ENCODE measurements at places on chromosomes 7 and 10.

GRCh38 chr10:90612276-90612675 is 245.6 kb downstream of the HTR7 start:
- DNase-seq = no peak

DNA sequence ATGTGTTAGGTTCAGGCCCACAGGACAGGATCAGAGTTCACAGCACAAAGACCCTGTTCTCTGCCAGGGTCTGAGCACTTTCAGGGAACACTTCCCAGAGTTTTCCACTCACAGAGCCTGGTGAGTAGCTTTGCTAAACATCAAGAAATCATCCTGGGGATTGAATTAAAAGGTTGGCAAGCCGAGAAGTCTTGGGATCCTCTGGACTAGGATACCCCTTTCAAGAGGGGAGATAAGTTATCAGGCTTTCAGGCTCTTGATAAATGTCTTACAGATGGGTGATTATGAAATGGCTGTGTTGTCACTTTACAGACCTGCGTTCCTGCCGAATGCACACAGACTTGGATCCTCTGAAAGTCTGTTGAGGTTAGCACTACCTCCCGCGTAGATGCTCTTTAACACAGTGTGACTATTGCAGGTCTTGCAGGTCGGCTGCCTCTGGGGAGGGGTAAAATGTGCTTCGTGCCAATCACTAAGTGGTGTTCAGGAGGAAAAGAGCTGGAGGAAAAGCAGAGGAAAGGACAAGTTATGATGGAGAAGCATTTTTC is 473.5 kb upstream of the AKR1E2 start:
- DNase-seq = no peak

DNA sequence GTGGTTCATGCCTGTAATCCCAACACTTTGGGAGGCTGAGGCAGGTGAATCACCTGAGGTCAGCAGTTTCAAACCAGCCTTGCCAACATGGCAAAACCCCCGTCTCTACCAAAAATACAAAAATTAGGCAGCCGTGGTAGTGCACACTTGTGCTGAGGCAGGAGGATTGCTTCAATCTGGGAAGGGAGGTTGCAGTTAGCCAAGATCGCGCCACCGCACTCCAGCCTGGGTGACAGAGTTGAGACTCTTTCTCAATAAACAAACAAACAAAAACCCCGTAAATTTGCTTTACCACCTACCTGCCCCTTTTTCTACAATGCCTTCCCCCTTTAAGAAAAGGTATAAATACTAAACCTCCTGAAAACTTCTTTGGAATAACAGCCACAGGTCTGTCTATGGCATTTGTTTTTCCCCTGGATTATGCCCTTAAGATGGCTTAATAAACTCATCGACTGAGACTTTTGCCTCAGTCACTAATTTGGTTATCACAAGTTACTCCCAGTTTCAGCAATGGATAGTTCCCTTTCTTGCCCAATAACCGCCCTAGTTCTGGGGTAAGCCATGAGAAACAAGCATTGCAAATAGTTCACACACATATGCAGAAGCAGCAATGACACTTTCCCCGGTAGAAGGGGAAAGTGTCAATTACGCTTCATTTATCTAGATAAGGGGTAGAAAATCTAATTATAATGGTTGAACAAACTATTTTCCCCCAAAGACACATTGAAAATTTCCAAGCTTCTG is 52.8 kb upstream of the SVIL start:
- no peak for DNase-seq

DNA sequence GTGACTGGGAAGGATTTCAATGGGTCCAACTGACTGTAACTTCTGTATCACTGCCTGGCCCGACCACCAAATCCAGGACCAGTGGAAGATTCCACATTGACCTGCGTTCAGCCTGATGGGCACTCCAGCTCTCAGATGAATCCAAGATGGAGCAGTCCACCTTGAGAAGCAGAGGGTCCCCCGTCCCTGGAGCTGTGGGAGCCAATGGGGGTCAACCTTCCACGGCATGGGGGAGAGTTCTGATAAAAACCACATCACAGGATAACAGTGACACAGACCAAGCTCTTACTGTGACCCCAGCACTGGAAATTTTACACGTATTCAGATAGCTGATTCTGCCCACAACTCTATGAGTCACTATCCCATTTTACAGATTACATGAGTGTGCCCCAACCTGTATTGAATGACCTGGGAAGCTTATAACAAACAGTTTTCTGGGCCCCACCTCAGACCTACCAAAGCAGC is 11.2 kb downstream of the ZCCHC24 start:
- no peak for DNase-seq

- no peak for DNase-seq
Measured at GRCh38 chr10:88114368-88114767, 250.9 kb downstream of the PTEN start.

- no peak for DNase-seq
Measured at GRCh38 chr10:119818889-119819270, 53.8 kb downstream of the MCMBP start.

- DNase-seq = no peak
Measured at GRCh38 chr7:131629217-131629882, 72.9 kb upstream of the PODXL start.

DNA sequence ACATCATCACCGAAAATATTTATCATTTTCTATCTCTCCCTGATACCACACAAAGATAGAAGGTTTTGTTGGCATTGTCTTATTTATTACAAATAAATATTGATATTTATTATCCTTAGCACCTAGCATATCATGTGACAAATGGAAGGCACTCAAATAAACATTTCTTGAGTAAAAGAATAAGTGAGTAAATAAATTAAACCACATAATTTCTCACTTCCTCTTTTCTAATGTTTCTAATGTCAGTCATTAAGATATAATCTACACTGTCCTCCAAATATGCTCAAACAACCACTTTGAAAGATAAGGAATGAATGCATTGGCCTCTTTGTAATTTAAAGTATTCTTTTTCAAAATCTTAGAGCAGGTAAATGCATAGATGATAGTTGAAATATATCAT is 1027.8 kb upstream of the LRRTM3 start:
- no peak for DNase-seq

- DNase-seq = no peak
Measured at GRCh38 chr7:90708841-90709317, 112.8 kb downstream of the CDK14 start.

DNA sequence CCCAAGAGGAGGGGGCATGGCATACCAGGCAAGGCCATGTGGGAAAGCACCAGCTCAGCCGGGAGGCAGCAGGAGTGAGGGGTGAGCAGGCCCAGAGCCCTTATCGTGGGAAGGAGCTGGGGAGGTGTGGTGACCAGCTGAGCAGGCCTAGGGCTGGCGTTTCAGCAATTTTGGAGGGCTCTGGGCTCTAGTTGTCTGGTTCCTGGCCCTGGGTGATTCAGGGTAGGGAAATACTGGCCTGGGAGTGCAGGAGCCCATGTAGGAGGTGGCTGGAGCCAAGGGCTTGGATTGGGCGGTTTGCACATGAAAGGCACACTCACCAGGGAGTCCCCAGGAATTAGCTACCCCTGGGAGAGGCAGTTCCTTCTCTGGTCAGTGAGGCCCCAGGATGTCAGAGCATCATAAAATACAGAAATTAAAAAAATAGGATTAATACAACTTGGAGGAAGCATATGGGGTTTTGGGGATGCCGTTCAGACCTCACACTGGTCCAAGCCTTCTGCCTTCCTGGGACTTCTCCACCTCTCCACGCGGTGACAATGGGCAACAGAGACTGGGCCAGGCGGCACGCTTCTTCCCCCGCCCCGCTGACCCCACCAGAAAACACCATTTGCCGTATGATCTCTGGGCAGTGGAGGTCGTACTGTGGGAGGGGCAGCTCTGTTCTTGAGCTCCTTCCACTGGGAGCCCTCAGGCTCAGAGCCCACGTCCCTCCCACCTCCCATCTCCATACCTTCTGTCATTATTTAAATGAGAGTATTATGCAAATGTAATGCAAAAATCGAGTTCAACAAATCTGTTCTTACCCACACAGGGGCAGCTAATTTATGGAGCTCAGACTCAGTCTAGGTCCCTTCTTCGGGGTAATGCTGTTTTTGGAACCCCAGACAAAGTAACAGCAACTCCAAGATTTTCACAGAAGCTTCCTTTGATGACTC is 133.0 kb upstream of the FAM20C start:
- no peak for DNase-seq

DNA sequence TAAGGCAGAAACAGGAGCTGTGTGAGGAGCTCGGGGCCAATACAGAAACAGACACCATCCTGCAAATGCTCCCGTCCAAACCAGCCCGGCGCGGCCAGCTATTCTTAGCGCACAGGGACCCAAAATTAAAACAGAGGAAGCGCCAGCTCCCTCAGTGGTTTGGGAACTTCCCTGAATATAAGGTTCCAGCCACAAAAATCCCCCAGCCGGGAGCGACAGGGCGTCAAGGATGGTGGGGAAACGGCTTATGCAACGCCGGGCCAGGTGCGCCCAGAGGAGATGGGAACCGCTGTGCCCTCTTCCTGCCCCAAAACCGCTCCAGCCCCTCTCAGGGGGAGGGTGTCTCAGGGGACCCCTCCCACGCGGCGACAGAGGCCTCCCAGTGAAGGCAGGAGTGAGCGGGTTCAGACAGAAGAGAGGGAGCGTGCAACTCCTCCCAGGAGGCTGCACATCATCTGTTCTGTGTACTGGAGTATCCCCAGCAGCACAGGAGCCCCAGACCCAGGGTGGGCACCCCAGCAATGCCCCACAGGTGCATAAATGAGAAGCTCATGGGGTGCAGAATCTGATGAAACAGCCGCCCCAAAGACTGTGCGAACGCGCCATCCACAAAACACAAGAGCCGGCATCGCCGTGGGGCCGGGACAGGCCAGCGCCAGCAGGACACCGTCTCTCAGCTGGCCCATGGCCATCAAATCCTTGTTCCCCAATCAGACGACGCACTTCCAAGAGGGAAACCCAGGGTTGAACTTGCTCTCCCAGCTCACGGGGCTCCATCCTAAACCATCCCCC is 73.9 kb upstream of the PDGFA start:
- no peak for DNase-seq

GRCh38 chr7:18213652-18214051 is 186.0 kb upstream of the PRPS1L1 start:
- no peak for DNase-seq

DNA sequence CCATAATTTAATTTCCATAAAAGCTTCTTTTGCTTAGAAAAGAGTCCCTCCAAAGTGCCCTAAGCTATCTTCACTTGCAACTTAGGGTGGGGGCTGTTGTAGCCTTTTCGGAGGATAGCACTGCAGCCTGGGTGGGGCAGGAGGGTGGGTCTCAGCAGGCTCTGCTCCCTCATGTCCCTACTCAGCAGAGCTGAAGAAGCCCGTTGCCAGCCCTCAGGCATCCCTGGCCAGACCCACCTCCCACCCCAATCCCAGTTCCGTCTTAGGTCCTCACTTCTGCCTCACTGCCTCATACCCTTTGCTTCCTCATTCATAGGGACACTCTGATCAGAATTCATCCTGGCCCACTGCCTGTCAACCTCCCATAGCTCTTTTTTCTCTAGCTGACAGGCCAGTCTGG is 99.8 kb upstream of the ZMIZ1 start:
- DNase-seq = no peak

GRCh38 chr7:47570649-47571050 is 11.3 kb downstream of the TNS3 start:
- DNase-seq = no peak

GRCh38 chr10:33052263-33052875 is 94.3 kb upstream of the ITGB1 start:
- DNase-seq = no peak

GRCh38 chr7:110507369-110507768 is 583.6 kb upstream of the LRRN3 start:
- DNase-seq = no peak

- no peak for DNase-seq
Measured at GRCh38 chr10:72013202-72013945, 49.2 kb downstream of the CHST3 start.

GRCh38 chr7:151080067-151080521 is 515 bp downstream of the FASTK start:
- DNase-seq = no peak

- DNase-seq = no peak
Measured at GRCh38 chr10:97333601-97334369, 744 bp downstream of the FRAT2 start.

DNA sequence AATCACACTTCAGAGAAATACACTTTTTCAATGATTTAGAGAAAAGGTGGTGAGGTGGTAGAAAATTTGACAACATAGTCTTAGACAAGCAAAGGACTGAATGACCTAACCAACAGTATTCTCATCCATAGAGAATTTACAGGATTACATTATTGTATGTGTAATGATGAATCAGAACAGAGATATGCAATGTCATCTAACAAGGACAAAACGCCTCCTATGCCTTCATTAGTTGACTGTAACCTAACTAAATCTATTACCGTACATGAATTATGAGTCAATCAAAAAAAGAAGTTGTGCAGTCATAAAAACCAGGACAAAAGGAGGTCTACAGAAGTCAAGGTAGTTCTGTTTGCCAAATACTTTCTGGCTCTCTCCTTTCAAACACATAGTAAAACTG is 66.5 kb downstream of the RAB11FIP2 start:
- no peak for DNase-seq
